ENCODE measurements at places on chromosomes 4 and X.

DNA sequence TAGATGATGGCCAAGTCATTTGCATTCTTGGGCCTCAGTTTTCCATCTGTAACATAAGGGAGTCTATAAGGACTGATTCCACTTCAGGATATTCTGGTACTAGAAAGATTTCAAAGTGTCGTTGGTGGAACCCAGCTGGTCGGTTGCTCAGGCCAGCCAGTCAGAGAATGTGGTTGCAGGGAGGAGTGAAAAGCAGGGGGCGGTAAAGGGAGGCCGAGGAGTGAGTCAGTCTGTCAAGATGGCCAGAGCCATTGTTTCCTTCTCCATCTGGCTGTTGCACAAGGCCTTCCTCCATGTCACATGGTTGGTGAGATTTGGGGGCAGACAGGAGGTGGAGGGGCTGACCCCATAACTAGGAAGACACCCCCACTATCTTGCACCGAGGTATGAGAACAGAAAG lies 38.2 kb downstream of the STARD8 start:
- DNase-seq: no peak

DNA sequence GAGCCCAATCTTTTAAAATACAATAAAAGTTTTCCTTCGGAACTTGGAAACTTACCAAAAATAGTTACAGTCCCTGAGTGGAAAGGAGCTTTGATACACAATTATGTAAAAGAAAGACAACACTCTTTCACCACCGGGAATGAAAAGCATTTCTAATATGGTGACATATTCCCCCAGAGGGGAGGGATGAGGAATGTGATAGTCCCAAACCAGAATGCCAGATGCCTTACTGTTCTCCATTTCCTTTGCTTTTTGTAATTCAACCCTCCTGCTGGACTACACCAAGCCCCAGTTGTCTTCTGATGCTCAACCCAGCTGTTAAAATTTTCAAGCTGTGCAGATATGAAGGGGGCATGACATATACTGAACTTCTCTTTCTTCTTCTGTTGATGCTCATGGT lies 4.1 kb downstream of the PRIMPOL start:
- no peak for DNase-seq

DNA sequence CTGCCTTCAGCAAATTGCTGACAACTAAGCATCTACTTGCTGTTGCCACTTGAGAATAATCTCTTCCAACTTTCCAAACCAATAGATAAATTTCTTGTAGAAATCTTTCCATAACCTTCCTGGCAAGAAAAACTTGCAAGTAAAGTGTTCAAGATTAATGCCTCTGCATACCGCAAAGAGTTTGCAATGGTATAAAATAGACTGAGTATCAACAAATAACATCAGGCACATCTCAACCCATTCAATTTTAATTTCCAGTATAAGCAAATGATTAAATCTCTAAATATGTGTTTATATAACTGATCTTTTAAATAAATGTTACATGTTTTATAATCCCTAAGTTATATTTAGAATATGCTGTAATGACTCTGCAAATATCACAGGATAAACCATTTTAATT lies 275.2 kb upstream of the AGA start:
- no peak for DNase-seq

- no peak for DNase-seq
Measured at GRCh38 chrX:155997436-155997835, at the start of gene IL9R. Gene IL9R (plus strand): TSS chrX:155997696. CDS start chrX:155997760, 64 bp downstream.

GRCh38 chr4:3786196-3786869 lies 20.1 kb downstream of the ADRA2C start:
- no peak for DNase-seq

DNA sequence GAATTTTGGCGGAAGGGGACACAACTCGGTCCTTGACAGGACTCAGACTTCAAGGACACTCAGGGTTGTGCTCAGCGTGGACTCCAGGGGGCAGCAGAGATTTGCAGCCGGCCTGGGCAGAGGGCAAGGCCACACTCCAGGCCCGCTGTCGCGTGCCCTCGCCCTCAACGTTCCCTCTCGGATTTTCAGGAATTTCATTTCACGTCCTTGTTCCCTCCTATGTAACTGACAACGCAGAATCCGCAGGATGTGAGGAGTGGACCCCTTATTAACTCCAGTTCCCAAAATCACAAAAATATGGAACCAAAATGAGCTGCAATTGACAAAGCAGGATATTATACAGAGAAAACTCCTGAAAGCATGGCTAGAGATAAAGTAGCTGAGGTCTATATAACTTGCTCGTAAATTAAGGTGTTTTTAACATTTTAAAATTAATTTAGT lies 21.0 kb upstream of the DCTD start:
- peak; percentile 66 for DNase-seq

GRCh38 chr4:77821775-77822174 lies 2.6 kb upstream of the CNOT6L start:
- DNase-seq: no peak

DNA sequence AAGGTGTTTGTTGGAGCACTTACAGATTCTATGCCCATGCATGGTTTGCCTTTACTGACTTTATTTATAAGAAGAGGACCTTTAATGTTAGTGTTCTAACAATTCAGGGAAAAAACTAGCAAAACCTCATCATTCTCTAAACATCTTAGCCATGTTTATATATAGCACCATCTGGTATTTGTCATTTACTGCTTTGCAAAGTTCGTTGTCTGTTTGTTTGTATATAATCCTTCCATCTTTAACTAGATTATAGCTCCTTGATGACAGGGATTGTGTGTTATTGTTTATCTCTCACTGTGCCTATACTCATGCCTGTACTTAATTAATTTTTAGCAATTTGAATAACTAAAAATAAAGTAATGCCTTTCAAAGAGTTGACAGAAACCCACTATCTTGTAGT lies 170.6 kb upstream of the PACRGL start:
- DNase-seq: no peak

DNA sequence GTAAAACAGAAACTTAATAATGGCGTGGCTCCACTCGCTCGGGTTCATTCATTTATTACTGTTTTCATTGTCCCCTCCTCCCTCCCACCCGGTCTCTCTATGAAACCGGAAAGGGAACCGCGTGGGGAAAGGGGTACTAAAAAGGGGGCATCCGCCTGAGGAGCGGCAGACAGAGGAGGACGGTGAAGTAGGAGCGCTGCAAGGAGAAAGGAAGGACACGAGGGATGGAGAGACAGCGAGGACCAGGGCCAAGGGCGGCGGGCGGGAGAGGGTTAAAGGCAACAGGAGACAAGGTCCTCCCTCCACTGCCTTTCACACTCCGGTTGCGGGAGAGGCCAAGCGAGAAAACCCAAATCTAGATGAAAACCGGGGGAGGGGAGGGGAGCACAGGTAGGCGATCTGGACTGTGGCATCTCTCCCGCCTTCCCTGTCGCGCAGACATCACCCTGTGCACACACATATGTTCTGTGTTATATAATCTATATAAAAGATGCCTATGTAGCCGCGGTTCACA lies 829 bp downstream of the ELOVL6 start:
- DNase-seq: no peak

DNA sequence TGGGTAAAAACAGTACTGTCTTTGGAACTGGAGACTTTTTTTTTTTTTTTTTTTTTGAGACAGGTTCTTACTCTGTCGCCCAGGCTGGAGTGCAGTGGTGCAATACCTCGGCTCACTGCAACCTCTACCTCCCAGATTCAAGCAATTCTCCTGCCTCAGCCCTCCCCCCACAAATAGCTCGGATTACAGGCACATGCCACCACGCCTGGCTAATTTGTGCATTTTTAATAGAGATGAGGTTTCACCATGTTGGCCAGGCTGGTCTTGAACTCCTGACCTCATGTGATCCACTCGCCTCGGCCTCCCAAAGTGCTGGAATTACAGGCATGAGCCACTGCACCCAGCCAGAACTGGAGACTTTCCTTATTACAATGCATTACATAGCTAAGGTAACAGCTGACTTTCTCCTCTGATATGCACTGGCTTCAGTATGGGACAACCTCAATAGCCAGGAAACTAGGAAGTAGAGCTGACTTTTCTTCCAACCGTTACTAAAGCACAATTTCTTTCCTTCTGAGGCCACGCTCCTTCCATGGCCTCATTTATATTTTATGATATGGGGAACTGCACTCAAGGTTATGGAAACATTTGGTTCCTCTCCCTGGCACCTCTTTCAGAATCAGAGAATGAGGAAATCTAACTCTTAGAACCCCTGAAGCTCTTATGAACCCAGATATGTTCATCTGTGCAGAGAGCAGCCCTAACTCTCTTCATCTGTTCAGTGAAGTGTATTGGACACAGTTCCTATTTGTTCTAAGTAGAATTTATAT lies 53.5 kb upstream of the FAM9B start:
- no peak for DNase-seq

GRCh38 chr4:185238215-185238681 lies 28.9 kb downstream of the SNX25 start:
- DNase-seq: no peak
